NCI-H187 treated with DMSO at 0.1 percent for 48 hours (cell line): ENCODE measurements at places on chromosomes 3 and 15.

DNA sequence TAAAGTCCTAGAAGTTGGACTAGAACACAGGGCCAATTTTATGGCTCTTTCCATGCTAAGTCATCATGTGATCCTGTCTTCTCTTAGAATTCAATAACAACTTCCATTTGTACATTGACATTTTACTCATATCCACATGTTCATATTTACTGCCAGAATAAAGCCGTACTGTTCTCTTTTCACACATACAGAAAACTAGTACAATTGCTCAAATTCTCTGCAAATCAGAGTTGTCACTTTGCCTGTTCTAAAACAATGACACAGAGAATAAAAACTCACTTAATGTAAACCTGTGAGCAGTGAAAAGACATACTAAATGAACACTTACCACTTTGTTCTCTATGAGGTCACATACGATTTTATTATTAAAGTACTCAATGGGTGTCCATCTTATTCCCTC is 3.5 kb downstream of the LDHAL6B start:
- DNase-seq, result no peak

DNA sequence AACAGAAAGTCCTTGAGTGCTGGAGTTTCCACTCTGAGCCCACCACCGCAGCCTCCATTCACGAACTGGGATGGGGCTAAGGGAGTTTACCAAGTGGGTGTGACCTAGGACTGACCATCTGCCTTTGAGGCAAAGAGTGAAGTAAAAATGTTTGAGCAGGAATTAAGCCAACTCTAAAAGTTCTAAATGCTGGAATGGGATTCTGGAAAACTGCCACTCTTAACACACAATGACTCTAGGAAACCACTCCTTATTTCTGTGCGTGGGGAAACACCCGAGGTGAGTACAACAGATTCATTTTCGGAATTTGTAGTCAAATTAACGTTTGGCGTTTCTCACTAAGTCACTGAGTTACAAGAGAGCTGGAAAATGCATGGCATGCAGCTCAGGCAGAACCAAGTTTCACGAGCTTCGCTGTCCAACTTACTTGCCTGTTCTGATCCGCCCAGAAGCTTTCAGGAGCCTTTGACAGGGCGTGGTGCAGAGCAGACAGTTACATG is 31.6 kb downstream of the ISL2 start:
- no peak for DNase-seq

GRCh38 chr15:100002086-100002620 is 268.9 kb upstream of the LYSMD4 start:
- no peak for DNase-seq

GRCh38 chr15:40104865-40105516 is 3.7 kb downstream of the BMF start:
- DNase-seq, result peak; percentile 60

GRCh38 chr3:153631664-153632063 is 469.6 kb downstream of the RAP2B start:
- no peak for DNase-seq
